Stimulated activated CD4-positive, alpha-beta T cell treated with anti-CD3 and anti-CD28 coated beads, Interleukin-1b, Interleukin-23, amount 100 ng/mL, for 1 hour (primary cell): ENCODE measurements at places on chromosomes 5 and 9.

DNA sequence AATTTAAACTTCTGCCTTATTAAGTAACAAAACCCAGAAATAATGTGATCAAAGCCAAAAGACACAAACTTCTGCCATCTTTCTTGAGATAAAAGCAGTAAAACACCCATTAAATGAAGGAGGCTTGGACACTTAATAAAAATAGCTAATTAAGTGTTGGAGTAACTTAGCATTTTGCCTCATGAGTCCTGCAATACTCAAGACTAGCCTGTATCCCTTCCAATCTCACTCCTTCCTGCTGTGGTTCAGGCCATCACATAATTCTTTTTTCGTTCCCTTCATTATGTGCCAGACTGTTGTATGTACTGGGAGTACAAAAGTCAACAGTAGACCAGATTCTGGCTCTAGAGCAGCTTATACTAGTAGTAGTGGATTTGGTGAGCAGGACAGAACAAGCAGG is 250.2 kb downstream of the NFIB start:
- no peak for DNase-seq

GRCh38 chr9:97717866-97718265 is 20.7 kb upstream of the XPA start:
- no peak for DNase-seq

GRCh38 chr5:179769271-179769670 is 24.5 kb upstream of the LTC4S start:
- DNase-seq, result no peak

DNA sequence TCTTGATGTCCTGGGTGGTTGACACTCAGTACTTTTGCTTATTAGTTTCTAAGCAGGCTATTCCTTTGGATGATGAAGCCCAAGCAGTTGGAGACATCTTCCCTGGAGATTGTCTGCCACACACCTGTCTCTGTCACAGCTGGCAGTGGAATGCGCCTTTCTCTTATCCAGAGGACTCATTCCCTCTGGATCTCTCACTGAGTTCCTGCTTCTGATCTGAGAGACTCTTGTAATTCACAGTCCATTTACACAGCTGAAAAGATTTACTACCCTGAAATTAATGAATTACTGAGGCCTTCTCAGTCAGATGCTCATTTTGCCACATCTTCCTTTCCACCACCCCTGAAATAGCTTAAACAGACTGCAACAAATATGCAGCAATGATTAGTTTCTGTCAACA is 15.9 kb downstream of the TAL2 start:
- DNase-seq, result no peak

DNA sequence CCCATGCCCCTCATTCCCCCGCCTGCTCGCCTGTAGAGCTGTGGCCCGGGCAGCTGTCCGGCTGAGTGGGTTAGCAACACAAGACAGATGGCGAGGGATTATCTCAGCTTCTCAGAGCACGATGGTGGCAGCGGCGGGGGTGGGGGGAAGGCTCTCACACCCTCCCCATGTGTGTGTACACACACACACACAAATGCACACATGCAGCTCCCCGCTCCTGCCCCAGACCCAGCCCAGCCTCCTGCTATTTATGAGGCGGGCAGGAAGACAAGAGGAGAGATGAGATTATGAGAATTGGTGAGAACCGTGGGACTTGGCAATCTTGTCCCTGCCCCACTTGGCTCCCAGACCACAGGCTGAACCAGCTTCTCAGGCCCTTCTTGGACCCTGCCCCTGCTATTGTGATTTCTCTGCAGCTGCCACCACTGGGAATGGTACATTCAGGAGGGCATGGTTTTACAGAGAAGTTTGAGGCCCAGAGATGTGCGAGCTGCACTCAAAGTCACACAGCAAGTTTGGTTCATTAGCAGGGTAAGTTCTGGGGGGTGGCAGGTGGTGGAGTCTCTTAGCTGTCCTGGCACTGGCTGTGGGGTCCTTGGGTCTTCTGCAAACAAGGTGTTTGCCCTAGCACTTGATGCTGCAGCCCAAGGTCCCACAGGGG is 51.0 kb upstream of the PSD2 start:
- no peak for DNase-seq

- DNase-seq, result no peak
Observed at GRCh38 chr9:18893046-18893445, 140.0 kb downstream of the SAXO1 start.

DNA sequence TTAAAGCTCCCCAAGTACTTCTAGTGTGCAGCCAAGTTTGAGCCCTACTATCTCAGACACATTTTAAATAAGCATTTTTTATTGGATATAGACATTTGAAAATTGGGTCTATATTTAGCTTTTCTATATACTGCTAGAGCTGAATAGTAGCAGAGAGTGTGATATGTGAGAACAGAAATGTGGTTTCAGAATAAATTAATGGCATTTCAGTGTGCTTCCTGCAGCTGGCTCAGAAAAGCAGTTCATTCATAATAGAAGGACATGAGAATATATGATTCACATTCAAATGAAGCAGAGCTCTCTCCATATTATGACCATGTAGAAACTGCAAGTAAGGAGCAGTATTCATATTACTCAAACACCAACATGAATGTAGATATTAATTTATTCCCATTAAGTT is 464.0 kb downstream of the PTPRD start:
- no peak for DNase-seq

DNA sequence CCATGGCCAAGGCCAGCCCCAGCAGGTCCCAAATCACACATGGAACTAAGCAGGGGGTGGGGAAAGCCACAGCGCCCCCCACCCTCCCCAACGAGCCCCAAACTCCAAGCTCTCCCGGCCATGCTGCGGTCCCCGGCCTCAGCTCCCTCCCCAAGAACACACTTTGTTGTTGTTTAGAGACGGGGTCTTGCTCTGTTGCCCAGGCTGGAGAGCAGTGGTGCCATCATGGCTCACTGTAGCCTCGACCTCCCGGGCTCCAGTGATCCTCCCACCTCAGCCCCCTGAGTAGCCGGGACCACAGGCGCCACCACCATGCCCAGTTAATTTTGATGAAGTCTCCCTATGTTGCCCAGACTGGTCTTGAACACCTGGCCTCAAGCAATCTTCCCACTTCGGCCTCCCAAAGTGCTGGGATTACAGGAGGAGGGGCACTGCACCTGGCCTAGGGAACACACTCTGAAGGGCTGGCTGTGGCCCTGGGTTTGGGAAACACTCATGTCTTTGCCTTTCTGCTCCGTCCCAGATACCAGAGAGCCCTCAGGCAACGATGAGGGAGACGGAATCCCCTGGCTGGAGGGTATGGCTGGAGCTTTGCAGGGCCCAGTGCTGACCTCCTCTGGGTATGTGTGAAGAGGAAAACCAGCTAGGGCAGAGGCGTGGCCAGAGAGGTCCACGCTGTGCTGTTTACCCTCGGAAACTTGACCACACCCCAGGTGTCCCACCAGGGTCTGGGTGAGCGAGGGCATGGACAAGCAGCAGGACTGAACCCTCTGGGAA is 53.2 kb upstream of the UBAC1 start:
- DNase-seq, result no peak

DNA sequence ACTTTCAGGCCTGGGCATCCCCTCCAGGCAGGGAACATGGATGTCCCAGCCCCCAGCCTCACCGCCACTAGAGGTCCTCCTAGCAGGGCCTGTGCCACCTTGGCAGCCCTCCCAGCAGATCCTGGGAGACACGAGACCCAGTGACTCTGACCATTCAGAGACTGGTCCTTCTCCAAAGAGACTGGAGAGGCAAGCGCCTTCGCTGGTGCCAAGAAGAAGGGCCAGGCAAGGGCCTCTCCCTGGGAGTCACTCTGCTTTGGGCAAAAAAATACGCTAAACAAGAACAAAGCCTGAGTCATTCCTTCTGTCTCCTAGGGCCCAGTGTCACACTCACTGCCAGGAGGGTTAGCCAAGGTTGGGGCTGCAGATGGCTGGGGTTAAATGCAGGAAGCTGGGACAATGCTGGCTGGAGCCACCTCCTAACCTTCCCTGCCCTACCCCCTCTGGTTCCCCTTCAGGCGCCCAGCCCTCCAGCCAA is 35.3 kb upstream of the SMIM23 start:
- no peak for DNase-seq

DNA sequence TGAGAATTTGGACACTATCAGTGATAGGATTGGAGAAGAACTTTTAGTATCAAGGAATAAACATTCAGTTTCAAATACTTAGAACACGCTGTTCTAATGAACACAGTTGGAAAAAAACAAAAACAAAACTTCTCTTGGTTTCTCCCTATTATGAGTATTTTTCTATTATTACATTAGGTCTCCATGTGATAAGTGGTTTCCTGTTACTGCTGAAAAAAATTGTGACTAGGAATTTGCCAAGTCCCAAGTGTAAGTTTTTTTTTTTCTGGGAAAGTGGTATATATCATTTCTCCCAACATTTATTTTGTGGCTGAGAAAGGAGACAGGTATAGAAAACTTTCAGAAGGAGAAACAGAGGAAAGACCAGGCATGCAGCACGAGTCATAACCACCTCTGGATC is 41.1 kb downstream of the PCSK1 start:
- no peak for DNase-seq
